ENCODE measurements at places on chromosomes 4 and X.

DNA sequence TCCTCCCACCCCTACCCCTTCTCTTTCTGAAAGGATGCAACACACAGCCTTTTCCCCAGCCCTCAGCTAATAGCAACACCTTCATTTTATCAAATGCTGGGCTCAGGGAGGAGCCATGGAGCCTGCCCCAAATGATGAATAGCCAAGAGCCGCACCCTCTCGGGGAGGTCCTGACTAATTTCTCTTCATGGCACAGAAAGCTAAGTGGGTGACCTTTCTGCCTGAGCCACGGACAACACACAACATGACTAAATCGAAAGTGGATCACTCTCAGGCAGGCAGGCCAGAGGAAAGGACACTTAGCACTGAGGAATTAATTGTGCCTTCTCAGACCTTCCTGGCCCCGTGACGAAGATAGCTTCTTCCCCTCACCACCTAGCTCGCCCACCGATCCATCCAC, 165.1 kb upstream of the RAI2 start:
- no peak for DNase-seq

DNA sequence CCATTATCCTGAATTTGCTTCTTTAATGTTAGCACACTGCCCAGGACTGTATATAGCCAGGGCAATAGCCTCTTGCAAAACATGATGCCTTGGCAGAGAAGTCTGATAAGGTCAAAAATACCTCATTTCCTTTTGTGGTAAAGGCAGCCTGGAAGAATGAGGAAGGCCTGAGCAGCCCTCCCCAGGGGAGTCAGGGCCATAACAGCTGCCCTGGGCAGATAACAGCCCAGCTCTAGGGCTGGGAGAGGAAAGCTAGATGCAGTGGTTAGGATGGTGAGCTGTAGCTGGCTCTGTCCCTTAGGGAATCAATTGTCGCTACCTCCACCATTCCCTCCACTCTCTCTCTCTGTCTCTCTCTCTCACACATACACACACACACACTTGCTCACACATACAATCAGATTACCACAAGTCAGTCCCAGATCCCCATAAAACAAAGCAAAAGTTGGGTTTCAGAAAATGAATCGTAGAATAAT, 29.2 kb downstream of the EFHC2 start:
- no peak for DNase-seq

- no peak for DNase-seq
Measured at GRCh38 chr4:79679859-79680258, 271.8 kb upstream of the GK2 start.

GRCh38 chr4:53505947-53506346, 85.3 kb downstream of the LNX1 start:
- DNase-seq = no peak

- DNase-seq = no peak
Measured at GRCh38 chrX:10966057-10966456, 145.1 kb upstream of the HCCS start.

DNA sequence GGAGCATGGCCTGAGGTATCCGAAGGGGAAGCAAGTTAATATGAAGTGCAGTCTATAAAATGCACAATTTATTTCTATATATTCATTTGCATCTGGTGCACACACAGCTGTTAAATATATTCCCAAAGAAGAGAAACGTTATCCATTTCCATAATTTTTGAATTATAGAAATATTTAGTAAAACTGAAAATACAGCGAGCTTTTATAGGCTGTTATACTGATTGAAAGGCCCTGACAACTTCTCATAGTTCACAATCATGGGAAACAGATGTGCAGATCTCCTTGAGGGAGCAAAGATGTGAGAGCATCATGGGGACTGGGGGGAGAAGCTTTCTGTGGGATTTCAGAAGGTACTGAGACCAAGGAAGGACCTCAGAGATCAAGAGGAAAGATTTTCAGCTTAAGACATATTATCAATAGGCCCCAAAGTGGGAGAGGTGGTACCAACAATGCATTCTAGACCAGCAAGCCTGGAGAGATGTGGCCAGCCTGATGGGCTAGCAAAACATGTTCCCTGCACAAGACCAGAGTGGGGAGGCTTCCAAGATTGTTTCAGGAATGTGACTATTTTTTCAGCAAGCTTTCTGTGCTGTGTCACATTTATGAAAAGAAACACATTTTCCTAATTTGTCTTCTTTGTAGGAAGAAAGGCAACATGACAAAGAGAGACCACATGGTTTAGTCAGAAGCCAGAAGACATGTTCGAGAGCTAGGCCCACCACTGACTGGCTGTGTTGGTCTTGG, 256.0 kb upstream of the SFRP2 start:
- no peak for DNase-seq
